Kidney epithelial cell (primary cell): ENCODE measurements at places on chromosomes 6 and 20. TPM values are rescaled to one million over a fixed set of nuclear protein-coding genes. Genes with fewer than 3 reads are reported as not detected.

- no peak for DNase-seq
These were observed 28.2 kb upstream of the ITCH start for GRCh38 chr20:34334654-34335407.

GRCh38 chr6:22612236-22612635 is 42.9 kb downstream of the HDGFL1 start:
- no peak for DNase-seq

The FOXP4 gene
- total RNA-seq: 22.4 and 30.3 TPM in 2 replicates

The MYL9 gene
- total RNA-seq: 58.5 and 83.2 TPM in 2 replicates

The SIRPB1 gene
- total RNA-seq: 1.4 and 5.5 TPM in 2 replicates
